Inflammatory macrophage treated with lipopolysaccharide for 1 hour (primary cell): ENCODE measurements at places on chromosomes 16 and 17.

GRCh38 chr16:851871-852270 lies 51.3 kb upstream of the GNG13 start:
- DNase-seq: no peak

- DNase-seq: no peak
Observed at GRCh38 chr16:16923479-16923878, 544.5 kb downstream of the NPIPA7 start.

- no peak for DNase-seq
Observed at GRCh38 chr16:58859958-58860669, 126.0 kb upstream of the GOT2 start.

DNA sequence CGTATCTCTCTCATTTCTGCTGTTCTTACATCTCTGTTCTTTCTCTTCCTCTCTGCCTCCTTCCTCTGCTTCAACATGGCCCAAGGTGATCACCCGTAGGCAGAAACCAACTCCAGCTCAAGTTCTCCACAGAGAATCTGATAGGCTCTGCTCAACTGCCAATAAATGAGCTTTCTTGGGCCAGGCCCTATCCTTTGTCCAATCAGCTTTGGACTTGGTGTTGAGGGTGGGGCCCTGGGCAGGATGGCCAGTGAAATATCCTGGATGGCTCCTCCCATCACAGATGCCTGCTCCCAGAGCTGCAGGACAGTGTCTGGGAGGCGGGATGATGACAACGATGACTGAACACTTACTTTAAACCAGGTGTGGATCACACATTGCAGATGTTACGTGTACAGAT lies 17.4 kb upstream of the BRD7 start:
- DNase-seq: no peak

- DNase-seq: no peak
Observed at GRCh38 chr17:81250286-81251093, 11.4 kb downstream of the NDUFAF8 start.

DNA sequence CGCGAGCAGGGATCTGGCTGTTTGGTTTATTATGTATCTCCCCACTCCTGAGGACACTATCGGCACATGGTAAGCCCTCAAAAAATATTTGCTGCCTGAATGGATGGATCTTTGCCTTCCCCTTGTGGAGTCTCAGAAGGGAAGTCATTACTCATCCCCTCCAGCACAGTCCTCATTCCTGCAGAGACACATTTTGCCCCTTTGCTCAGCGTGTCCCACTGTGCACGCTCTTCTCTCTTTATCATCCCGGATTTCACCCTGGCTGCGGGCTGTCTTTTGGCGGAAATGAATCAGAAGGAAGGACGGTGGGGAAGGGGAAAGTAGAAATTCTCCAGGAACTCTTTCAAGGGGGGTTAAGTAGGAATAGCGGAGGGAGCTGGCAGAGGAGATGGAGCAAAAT lies 125.2 kb upstream of the CDC42EP4 start:
- no peak for DNase-seq

DNA sequence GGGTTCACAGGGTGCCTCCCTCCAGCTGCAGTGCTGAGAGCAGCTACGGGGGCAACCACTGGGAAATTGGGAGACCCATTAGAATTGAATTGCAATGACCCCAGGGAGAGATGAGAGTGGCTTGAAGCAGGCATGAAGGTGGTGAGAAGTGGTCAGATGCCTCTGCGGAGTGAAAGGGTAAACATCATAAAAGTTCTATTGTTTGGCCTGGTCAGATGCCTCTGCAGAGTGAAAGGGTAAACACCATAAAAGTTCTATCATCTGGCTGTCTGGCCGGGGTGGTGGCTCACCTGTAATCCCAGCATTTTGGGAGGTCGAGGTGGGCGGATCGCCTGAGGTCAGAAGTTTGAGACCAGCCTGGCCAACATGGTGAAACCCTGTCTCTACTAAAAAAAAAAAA lies 53.5 kb downstream of the TNFRSF13B start:
- DNase-seq: no peak

- DNase-seq: no peak
Observed at GRCh38 chr16:63596716-63597115, 1525.1 kb downstream of the CDH11 start.
